H4 (cell line): ENCODE measurements at places on chromosomes 11 and 22. TPM values are rescaled to one million over a fixed set of nuclear protein-coding genes. Genes with fewer than 3 reads are reported as not detected.

Gene TIMM8B
- total RNA-seq, result 73.5 and 88.2 TPM in 2 replicates

DNA sequence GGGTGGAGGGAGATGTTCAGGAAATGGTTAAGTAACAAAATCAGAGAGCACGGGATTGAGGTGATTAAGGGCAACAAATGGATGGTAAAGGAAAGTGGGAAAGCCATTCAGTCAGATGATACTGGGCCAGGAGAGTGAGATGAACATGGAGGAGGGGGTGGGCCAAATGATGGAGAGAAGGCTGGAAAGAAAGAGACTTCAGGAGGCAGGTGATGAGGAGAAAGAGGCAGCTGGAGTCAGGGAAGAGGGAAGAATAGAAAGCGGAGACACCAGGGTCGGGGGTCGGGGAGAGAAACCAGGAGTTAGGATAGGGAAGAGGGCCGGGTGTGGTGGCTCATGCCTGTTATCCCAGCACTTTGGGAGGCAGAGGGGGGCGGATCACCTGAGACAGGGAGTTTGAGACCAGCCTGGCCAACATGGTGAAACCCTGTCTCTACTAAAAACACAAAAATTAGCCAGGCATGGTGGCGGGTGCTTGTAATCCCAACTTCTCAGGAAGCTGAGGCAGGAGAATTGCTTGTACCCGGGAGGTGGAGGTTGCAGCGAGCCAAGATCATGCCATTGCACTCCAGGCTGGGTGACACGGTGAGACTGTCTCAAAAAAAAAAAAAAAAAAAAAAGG lies 4.7 kb upstream of the KDM2A start:
- DNase-seq, result no peak

- DNase-seq, result no peak
Measured at GRCh38 chr22:37275622-37276021, 6.7 kb upstream of the CYTH4 start.

DNA sequence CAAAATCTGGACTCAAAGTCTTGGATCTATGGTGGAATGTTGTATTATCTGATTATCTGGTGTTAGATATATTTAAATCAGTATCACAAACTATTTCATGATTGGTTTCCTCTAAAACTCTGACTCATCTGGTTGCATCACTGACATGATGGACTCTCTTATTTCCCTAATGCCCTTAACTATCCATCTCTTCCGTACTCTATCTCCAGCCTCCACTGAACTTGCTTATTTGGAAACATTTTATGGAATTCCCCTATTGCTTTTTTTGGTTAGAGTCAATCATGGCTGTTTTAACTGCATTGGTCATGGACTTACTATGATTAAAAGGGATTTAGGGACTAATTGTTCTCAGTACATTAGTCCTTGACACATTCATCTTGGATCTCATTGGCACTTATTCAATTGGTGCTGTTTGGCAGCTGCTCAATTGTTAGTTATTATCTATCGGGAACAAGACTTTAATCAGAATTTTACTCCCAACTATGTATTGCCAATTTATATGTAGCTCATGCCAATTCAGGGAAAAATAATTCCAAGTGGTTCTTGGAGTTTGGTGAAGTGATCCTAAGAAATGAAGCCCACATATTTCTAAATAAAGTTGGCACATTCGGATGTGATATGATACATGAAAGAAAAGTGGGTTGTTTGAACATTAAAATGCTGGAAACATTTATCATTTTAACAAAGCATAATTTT lies 942.0 kb upstream of the CCDC90B start:
- no peak for DNase-seq
